ENCODE measurements at places on chromosomes 1 and 21.

DNA sequence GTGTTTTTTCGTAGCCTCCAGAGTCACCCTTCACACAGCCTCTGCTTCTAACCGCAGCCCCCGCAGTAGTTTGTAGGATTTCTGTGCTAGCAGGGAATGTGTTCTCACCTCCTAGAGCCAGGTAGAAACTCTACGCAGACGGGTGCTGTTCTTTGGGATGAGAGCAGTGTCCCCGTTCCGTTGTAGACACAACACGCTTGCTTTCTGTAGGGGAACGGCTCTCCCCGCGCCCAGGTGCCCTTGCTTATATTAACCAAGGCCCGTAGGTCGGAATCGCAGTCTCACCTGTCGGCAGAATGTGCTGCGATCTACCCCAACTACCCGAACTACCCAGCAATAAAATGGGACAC is 111.8 kb upstream of the NBPF11 start:
- DNase-seq, result no peak

GRCh38 chr1:54721719-54722118 is 6.1 kb downstream of the TTC4 start:
- no peak for DNase-seq

DNA sequence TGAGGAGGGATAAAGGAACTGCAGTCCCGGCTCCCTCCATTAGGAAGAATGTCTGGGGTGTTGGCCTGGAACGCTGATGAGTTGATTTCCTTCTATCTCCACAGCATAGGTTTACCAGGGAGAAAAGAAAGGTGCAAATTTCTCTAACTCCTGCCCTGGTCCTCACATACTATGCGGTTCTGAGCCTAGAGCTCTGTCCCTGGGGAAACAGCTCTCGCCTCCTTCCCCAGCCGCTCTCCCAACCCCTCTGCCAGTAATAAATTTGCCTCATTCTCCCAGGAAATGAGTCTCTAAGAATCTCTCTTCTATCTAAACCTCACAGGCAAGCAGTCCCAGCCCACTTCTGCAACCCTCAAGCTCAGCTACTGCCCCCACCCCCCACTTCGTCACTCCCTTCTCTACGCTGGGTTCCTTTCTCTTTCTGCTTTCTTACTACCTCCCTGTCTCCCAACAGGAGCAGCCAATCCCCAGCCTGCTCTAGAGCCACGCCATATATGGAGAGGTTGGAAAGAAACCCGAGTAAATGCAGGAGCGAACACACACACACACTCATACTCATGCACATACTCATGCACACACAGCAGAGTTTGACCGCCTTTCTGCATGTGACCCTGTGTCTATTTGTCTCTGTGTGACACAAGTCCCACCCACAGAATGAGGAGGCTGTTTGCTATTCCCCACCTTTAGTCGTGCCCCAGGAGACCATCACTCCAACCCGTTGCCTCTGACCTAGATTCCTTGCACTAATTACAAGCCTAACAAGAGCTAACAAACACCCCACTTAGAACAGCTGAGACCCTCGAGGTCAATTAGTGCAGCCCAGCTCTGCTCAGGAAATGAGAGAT is 13.4 kb downstream of the PLEKHO1 start:
- DNase-seq, result peak; percentile 100

GRCh38 chr1:67336157-67336556 is 28.5 kb downstream of the IL12RB2 start:
- no peak for DNase-seq

DNA sequence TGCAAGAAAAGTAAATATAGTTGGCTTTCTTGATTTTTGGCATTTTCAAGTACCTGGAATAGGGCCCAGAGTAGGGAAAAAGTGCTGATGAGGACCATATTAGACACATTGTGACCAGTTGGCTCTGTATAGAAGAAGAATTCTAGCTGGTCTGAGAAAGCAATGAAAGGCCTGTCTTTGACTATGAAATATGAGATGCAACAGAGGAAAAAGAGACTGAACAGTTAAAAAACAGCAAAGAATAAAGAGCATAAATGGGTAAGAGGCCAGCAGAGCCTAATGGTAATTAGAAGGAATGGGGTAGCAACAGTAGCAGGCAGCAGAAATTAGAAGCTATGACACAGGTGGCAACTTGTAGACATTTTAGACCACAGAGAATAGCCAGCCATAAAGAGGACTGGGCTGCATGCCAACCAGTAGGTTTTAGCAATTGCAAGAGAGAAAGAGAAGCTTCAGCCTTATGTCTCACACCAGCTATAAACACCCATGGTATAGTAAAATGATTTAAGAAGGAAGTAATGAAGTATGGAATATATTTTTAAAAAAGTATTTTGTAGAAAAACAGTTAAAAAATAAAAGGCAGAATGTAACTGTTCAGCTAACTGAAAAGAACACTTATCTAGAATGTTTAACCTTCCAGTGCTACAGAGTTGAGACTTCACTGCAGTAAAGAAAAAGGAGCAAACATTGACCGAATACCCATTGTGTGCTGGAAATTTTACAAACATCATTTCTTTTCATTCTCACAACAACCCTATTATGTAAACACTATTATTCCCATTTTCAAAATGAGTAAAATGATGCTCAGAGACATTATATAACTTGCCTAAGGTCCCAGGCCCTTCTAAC is 114.1 kb downstream of the LHX4 start:
- DNase-seq, result peak; percentile 47
